Activated CD4-positive, alpha-beta T cell treated with anti-CD3 and anti-CD28 coated beads for 24 hours (primary cell): ENCODE measurements at places on chromosomes 13 and 19.
A peak's percentile ranks its signal among the peaks of the same experiment; 100 is the strongest.

- DNase-seq = no peak
Observed at GRCh38 chr19:3225169-3225485, 666 bp downstream of the CELF5 start.

GRCh38 chr13:34263681-34264080 lies 445.7 kb downstream of the RFC3 start:
- no peak for DNase-seq

DNA sequence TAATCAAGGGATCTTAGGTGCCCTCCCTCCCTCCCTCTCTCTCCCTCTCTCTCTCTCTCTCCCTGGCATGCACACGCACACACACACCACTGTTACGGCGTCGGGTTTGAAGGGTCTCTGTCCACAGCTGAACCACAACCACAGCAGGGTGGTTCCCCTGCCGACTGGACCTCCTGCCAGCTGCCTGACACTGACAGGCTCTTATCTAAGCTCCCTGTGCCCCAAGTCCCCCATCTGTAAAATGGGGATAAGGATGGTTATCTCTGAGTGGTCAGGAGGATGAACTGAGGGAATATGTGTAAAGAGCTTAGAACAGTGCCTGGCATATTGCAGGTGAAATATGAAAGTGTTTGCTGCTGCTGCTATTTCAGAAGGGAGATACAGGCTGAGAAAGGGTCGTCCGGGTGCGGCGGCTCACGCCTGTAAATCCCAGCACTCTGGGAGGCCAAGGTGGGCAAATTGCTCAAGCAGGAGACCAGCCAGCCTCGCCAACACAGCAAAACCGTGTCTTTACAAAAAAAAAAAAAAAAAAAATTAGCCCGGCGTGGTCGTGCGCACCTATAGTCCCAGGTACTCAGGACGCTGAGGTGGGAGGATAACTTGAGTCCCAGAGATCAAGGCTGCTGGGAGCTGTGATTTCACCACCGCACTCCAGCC lies 852 bp upstream of the SHISA7 start:
- DNase-seq = no peak

DNA sequence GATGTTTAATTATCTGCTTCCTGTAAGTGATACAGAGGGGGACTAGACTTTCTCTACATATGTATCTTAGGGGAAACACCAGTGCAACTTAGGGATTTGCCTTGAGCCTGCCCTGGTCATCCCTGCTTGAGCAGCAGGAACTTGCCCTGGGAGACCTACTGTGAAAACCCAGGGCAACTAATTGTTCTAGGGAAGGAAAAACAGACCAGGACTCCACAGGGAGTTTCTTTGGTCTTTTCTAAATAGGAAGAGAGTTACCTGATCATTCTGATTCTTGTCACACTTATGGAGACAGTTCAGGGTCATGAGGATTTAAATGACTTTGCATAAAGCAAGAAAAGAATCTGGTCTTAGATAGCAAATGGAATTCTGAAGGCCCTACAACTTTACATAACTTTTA lies 89.1 kb downstream of the WASF3 start:
- no peak for DNase-seq

- no peak for DNase-seq
Observed at GRCh38 chr13:113537205-113537604, 46.7 kb upstream of the DCUN1D2 start.

DNA sequence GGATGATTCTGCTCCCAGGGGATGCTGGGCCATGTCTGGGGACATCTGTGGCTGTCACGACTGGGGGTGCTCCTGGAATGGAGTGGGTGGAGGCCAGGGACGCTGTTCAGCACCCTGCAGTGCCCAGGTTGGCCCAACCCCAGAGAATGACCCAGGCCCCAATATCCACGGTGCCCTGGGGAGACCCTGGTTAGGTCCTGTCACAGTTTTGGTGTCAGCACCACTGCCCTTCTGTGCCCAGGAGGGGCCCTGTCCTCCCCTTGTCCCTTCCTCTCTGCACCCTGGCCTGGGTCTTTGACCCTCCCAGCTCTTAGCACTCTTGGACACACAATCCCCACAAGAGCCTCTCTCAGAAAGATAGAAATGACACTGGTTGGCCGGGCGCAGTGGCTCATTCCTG lies 85.3 kb downstream of the GADD45B start:
- no peak for DNase-seq

GRCh38 chr19:13207846-13208671 lies 57.8 kb downstream of the IER2 start:
- peak; percentile 53 for DNase-seq

DNA sequence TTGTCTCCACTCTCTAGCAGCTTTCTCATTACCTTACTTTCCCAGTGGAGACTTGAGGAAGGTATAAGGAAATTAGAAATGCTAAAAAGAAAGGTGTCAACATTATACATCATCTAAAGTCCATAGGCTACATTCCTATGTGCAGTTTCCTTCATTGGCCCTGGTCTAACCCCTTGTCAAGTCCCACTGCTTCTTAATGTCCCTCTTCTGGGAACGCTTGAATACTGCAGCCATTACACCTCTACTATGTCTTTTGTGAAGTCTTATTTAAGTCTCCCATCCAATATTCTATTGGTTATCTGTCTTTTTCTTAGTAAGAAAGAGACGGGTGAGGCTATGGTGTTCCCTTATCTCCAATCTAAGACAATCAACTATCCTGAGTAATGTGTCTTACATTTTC lies 332.6 kb upstream of the TMTC4 start:
- no peak for DNase-seq

- DNase-seq = no peak
Observed at GRCh38 chr13:78061806-78062205, 143.2 kb upstream of the EDNRB start.

DNA sequence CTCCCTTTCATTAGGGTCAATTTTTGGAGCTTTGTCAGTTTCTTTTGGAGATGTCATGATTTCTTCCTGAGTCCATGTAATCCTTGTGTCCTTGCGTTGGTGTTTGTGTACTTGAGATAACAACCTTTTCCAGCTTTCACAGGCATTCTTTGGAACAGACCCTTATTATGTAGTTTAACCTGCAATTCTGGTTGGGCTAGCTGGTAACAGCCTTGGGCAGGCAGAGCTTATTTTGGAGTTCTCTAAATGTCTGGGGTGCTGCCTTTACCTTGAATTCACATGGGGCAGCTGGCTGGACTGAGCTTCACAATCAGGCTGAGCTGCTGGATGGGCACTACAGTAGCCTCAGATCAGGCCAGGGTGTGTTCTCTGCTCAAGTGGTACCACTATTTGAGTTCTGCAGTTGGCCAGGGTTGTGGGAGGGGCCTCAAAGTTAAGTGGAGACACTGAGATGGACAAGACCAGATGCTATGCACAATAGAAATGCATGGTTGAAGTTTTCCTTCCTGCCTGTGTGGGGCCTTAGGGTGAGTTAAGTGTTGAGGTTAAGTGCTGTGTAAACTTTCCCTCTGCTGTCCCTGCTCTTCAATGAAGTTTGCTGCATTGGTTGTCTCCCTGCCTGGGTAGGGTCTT lies 277.3 kb downstream of the ATP8A2 start:
- no peak for DNase-seq

GRCh38 chr13:52780092-52780491 lies 40.5 kb upstream of the CNMD start:
- DNase-seq = no peak

- DNase-seq = no peak
Observed at GRCh38 chr19:40932008-40932959, 50.3 kb upstream of the CYP2A7 start.

GRCh38 chr19:23527797-23528196 lies 132.5 kb upstream of the ZNF91 start:
- DNase-seq = no peak

DNA sequence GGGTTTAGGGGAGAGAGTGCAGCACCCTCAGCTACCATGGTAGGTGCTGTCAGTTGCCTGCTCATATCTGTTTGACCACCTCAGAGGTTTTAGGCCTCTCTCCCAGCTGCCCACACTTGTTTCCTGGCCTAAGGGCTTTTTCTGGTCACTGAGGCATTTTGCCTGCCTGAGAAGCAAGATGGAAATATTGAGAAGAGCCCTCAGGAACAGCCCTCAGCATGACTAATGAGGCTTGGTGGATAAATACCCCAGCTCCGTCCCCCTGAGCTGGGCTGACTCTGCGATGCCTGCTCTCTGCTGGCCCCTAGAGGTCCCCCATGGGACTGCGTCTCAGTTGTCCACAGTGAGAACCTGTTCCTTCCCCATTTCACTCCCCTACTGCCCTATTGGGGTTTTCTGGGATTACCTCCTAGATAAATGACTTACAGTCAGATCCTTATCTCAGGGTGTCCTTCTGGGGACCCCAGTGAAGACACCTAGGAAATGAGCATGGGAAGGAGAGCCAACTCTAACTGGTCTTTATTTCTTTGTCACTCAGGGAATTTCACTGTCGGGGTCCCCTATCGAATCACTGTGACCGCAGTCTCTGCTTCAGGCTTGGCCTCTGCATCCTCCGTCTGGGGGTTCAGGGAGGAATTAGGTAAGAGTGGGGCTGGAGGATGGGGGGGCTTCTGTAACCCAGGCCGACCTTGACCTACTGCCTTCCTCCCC lies 13.3 kb downstream of the PALM3 start:
- DNase-seq = peak; percentile 70

GRCh38 chr13:41054212-41054877 lies 7.0 kb upstream of the WBP4 start:
- no peak for DNase-seq
